ENCODE measurements at places on chromosomes 1 and 21.

DNA sequence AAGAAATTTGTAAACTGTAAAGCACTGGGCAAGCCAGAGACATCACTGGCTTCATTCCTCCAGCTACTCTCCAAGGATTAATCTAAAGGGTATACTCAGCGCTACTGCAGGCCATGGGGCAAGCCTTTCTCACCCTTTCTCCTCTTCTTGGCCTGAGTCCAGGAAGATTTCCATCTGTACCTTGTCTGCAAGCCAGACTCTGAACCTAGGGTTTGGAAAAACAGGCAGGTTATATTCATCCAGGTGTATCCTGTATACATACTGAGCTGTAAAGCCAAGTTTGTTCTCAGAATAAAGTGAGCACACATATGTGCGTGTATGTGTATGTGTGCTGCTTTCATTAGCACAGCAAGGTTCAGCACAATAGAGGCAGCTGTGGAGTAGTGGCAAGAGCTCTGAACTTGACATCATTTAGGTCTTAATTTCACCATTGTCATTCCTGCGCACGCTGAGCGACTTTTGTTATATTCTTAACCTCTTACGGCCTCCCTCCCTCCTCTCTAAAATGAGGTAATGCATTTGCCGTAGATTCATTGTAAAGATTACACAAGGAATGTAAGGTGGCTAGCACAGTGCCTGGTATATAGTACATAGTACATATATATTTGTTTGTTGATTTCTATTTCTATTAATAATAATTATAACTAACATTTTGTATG, 128.1 kb upstream of the JUN start:
- DNase-seq: no peak

DNA sequence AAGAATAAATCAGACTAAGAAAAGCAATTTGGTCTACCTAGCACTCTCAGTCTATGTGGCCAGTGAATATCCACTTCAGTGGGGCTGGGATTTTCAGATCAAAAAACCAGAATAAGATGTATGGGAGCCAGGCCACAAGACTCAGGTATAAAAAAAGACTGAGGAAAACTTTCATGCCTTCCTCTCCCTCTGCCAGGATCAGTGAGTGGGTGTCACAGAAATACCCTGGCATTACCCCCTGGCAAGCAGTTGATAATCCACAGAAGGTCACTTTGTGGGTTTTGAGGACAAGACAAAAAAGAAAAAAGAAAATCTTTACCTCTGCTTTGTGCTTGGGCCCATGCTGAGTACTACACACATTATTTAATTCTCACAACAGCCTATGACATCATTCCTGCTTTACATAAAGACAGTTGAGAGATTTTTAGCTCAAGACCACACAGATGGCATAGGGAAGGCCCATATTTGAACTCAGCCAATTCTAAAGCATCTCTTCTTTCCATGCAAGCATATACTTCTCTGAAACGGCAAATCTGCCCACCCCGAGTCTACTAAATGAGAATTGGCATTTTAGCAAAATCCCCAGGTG, 57.6 kb downstream of the DESI2 start:
- DNase-seq: no peak

- DNase-seq: no peak
Measured at GRCh38 chr1:209723756-209724693, 19.4 kb downstream of the HSD11B1 start.

GRCh38 chr1:213934649-213935048, 53.1 kb upstream of the PROX1 start:
- DNase-seq: no peak

DNA sequence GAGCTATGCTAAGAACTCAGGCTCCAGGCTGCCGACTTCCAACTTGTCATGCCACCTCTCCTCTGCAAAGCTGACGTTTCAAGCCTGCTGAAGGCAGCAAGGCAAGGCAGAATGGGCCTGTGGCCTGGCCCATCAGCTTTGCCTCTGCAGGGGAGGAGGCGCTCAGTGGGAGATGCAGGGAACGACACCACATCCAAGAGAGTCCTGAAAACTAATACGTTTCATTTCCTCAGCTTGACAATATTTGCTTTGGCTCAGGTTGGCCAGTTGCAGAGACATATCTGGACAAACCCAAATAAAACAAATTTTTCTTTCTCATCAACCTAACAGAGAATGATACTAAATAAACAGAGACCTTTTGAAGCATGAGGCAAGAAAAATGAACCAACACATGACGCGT, 35.3 kb downstream of the BEND5 start:
- no peak for DNase-seq

DNA sequence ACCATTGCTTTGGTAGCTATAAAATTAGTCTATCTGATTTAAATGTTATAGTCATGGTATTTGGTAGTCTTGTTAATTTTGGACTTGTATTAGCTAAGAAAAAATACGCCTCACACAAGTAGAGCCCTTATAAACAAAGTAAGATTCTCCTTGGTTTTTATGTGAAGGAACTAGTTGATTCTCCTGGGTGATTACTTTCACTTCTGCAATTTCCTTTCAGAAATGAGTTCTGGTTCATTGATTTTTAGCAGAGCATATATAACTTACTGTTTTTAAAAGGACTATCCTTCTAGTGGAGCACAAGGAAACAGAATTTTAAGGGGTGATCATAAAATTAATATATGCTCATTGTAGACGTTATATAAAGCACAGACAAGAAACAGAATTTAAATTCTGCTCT, 120.1 kb downstream of the BACH1 start:
- no peak for DNase-seq
